ENCODE measurements at places on chromosomes 16 and 17. TPM values are rescaled to one million over a fixed set of nuclear protein-coding genes. Genes with fewer than 3 reads are reported as not detected.

GRCh38 chr16:17224879-17225281, 245.9 kb downstream of the XYLT1 start:
- DNase-seq: no peak

GRCh38 chr17:8012996-8013640, 10.7 kb downstream of the GUCY2D start:
- no peak for DNase-seq

DNA sequence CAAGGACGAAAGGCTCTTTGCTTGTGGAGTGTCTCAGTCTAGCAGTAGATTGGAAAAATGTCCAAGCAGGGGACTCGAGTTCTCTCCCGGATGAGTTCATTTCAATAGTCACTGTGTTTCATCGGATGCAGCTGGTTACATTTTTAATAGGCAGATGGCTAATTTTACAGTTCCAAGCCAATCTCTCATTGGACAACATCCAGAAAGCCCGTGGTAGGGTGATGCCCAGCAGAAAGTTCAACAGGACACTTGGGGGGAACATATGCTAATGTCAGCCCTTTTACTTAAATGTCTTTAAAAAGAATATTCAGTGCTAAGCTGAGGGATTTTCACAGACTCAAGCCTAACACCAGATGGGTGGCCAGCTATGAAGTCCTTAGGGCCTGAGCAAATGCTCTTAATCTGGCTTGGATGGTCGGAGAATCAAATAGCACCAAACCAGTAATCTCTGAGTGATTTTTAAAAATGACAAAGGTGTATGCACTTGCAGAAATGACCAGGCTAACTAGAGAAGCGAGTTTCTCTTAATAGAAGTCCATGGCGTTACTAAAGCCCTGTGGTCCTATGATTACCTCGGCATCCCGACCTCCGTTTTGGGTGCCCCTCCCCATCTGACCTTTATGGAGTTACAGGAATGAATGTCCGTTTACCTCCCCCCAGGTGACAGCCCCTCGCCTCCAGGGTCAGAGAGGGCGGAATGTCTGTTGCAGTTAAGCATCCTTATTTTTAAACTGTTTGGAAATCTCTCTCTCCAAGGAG, 289.2 kb upstream of the SALL1 start:
- no peak for DNase-seq

Gene KCNH4
- 0.55 TPM for total RNA-seq

- DNase-seq: no peak
These were observed 68.9 kb upstream of the HNF1B start for GRCh38 chr17:37813751-37814150.

DNA sequence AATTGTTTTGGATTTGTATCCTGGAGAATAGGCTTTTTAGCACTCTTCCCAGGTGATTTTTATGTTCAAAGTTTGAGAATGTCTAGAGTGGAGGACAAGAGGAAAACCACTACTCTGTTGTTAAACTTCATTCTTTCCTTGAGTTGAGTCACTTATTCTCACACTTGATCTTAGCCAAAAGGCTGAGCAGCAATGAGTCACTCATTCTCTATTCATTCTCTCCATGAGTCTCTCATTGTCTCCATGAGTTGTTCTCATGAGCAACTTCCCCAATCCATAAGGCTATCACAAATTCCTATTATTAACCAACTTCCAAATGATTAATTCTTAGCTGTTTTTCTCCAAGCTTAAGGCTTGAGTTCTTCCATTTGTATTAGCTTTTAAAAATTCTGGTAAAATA, 1393.3 kb downstream of the CDH8 start:
- DNase-seq: no peak

DNA sequence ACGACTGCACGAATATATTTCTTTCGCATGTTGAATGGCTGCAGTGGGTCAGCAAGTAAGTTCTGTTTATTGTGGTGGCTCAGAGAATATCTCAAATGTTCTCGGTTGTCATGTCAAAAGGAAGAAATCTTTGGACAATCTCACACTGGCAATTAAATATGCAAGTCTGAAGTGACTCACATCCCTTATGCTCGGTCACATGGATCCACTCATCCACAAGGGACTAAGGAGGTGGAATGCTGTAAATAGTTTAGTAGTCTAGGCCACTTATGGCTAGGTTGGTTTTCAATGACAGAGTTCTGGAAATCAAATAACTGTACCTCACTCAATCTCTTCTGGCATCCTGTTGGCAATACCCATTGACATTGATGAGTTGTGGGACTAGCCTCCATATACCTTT, 33.0 kb upstream of the PMP22 start:
- no peak for DNase-seq

GRCh38 chr17:80116276-80116920, 15.0 kb downstream of the GAA start:
- DNase-seq: peak; percentile 83

DNA sequence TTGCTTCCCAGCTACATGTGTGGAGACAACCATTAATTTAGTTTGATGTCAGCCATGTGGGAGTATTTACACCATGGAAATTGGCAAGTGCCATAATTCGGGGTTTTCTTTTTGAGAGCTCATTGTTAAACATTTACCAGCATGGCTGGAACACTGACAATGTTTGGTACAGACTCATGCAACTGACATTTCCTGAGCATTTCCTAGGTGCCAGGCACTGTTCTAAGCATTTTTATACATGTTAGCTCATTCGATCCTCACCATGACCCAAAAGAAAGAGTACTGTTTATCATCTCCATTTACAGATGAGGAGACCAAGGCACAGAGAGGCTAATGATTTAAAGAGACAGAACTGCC, 86.9 kb downstream of the FOXL1 start:
- no peak for DNase-seq

DNA sequence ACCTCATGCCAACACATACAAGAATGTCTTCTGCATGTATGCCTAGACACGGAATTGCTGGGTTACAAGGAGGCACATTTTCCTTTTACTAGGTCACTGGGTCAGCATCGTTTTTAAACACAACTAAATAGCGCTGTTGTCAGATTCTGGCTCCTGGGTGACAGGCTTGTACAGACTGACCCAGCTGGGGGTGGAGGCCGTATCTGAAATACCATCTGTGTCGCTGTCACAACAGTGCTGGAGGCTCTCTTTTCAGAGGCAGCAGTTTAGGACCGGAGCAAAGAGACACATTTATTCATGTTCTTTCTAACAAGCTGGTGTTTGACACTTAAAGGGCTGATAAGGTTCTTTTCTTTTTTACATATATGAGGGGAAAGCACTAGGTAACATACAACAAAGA, 403.0 kb upstream of the ASIC2 start:
- no peak for DNase-seq

DNA sequence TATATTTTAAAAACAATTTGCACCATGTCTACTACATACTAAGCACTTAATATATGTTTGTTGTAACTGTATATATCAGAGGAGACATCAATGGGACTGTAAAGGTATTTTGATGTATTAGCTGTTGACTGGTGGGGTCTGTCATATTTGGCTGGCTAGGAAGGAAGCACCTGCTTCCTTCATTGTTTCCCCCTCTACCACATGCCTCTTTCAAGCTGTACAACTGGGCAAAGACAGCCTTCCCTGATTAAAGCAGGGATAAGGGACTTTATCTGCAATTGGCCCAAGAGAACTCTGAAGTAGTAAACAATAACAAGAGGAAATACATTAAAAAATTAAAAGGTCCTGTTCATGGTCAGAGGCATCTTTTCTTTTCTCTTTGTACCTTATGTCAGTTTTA, 5.5 kb upstream of the SLFN12L start:
- no peak for DNase-seq

Gene GLP2R
- total RNA-seq: 6.7 TPM

- no peak for DNase-seq
These were observed 123.6 kb downstream of the CMIP start for GRCh38 chr16:81567987-81568748.

DNA sequence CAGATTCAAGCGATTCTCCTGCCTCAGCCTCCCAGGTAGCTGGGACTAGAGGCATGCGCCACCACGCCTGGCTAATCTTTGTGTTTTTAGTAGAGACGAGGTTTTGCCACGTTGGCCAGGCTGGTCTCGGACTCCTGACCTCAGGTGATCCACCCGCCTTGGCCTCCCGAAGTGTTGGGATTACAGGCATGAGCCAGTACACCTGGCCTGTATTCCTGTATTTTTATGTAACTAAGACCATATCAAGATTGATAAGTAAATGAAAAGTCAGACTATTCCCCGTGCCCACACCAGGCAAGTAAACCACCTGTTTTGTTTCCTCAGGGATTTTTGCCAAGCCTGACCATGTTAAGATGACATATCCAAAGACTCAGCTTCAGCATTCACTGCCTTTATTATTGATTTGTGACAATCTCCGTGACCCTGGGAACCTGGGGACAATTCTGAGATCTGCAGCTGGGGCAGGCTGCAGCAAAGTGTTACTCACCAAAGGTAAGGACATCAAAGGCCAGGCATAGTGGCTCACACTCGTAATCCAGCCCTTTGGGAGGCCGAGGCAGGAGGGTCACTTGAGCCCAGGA, 5.6 kb downstream of the MRM3 start:
- no peak for DNase-seq

Gene STAT5A
- 130 TPM for total RNA-seq

DNA sequence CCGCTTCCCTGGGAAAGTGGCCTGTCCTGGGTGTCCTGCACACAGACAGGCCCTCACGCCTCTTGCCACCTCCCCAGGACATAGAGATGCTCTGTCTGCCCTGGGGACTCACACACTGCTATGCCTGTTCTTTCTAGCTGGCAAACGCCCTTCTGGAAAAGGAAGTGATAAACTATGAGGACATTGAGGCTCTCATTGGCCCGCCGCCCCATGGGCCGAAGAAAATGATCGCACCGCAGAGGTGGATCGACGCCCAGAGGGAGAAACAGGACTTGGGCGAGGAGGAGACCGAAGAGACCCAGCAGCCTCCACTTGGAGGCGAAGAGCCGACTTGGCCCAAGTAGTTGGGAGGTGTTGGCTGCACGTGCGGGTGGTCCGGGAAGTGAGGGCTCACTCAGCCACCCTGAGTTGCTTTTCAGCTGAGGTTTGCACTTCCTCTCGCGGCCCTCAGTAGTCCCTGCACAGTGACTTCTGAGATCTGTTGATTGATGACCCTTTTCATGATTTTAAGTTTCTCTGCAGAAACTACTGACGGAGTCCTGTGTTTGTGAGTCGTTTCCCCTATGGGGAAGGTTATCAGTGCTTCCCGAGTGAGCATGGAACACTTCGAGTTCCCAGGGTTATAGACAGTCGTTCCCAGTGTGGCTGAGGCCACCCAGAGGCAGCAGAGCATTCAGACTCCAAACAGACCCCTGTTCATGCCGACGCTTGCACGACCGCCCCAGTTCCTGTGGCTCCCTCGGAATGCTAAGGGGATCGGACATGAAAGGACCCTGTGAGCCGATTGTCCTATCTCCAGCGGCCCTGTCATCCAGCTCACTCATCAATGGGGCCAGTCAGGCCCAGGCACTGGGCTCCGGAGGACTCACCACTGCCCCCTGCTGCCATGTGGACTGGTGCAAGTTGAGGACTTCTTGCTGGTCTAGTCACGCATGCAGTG, 3.5 kb upstream of the RPL13 start:
- no peak for DNase-seq

DNA sequence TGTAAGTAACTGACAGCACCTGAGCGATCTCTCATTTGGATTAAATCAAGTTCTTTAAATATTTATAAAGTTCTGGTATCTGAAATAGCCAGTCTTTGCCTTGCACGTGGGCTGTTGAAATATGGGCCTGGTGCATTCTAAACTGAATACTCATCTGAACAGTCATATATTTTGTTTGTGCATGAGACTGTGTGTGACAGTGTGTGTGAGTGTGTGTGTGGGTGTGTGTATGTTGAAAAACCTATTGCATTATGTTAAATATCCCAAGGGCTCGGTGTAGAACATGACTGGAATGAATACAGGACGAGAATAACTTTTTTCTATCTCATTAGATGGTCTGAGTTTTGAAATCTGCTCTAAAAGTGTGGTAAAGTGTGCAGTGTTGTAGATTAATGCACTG, 82.4 kb upstream of the TOX3 start:
- no peak for DNase-seq

Gene ALDH3A1
- 1.3 TPM for total RNA-seq

Gene DNAH17
- total RNA-seq: 0.45 TPM

GRCh38 chr17:47696717-47697642, 3.0 kb downstream of the TBKBP1 start:
- DNase-seq: peak; percentile 85

Gene TRAP1
- total RNA-seq: 85.9 TPM

DNA sequence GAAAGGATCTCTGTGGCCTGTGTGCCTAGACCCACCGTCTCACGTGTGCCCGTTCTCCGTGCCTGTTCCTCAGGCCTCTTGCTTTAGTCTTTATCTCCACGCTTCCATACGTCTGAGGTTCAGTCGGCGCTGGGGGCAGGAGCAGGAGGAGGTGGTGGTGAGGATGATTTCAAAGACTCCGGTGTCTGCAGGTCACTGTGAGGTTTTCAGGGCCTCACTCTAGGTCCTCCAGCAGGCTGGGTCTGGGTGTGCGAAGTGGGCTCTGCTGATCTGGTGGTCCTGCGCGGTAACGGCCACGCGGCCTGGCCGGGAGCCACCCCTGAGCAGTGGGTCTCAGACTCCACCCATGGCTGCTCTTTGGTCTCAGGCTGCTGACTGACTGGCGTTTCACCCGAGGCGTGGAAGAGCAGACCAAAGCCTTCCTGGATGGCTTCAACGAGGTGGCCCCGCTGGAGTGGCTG, 14.4 kb upstream of the CLEC18A start:
- peak; percentile 75 for DNase-seq

Gene WFDC1
- 1.4 TPM for total RNA-seq

DNA sequence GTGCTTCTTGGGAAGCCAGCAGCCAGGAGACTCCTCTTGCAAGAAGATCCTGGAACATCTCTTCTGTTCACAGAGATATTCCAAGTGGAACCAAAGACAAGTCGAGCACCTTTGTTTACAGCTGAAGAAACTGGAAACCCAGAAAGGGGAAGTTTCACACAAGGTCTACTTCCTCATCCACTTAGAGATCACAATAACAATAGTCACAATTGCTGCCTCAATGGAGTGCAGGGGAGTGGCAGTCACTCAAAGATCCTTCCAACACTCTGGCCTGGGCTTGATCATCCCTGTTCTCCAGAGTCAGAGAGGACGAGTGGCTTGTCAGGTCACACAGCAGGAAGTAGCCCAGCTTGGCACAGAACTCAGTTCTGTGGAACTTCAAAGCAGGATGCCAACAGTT, 46.9 kb upstream of the SIAH1 start:
- DNase-seq: no peak

Gene CCDC57
- 24.7 TPM for total RNA-seq

DNA sequence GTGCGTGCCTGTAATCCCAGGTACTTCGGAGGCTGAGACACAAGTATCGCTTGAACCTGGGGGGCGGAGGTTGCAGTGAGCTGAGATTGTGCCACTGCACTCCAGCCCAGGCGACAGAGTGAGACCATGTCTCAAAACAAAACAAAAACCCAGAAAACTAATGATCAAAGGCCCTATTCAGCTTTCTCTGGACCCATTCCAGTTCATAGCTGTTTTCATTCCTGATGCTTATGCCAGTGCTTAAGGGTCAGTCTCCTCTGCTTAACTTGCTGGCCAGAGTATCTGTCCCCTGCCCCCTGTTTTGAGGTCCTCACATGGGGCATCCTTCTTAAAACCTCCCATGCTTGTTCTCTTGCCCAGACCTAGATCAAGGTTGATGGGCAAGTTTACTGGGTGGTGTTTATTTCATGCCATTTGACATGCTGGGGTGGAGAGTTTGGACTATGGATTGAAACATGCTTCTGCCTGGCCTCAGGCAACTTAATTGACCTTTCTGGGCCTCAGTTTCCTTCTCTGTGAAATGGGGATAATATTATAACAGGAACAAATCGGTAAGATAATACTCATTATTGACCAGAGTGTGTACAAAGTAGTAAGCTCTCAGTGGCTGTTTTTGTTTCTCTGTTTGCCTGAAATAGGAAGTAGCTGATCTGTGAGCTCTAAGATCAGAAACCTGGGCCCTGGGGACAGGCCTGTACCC, 369.8 kb downstream of the CPPED1 start:
- no peak for DNase-seq

- peak; percentile 53 for DNase-seq
These were observed 53.9 kb downstream of the PLCG2 start for GRCh38 chr16:81832801-81833547.

All from mesenteric fat pad (tissue), 1 donor.